ENCODE measurements at places on chromosomes 4 and X.

DNA sequence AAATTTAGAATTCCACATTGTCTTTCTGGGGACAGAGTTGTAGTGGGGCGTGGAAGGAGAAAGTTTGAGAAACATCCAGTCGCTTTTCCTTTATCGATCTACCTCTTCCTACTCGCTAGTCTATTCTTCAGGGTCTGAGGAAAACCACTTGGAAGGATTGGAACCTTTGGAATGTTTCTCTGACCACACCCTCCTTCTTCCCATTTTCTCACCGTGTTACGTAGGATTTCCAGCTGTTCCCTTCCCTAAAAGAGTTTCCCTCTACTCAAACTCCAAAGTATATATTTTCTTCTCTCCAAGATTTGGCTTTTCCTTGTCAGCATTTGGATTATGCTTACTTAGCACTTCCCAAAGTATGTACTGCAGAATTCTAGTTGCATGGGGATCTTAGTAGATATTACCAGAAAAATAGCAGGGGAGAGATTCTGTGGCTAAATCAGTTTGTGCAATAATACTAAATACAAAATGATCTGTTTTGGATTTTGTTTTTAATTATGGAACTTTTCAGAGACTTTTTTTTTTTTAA is 4.9 kb downstream of the ENPEP start:
- no peaks in the 10 kb centered on the region for H3K36me3 ChIP-seq
- no peak for DNase-seq
- H3K27me3 ChIP-seq: no peaks in the 10 kb centered on the region
- no peak overlapping the region for H3K27ac ChIP-seq
- no peak overlapping the region for H3K4me3 ChIP-seq

DNA sequence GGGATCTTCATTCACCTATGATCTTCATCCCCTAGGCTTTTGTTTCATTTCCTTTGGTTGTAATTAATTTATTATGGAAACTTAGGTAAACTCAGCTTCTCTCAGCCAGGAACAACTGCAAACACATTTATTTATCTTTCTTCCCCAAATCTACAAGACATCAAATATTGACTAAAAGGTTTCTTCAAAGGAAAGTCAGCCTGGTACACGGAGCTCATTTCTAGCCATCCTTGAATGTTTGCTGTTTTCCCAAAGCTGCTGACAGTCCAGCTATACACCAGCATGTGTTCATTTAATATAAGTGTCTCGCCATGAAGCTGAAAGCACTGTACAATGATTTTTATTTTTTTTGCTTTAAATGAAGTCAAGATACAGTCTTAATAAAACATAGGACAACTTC is 16.8 kb downstream of the RBM47 start:
- H3K36me3 ChIP-seq: no peaks in the 10 kb centered on the region
- DNase-seq: no peak
- no peak overlapping the region for H3K27ac ChIP-seq

GRCh38 chr4:7429069-7429416 is 5.7 kb downstream of the PSAPL1 start:
- H3K4me3 ChIP-seq: no peak overlapping the region
- no peaks in the 10 kb centered on the region for H3K36me3 ChIP-seq
- H3K27me3 ChIP-seq: no peaks in the 10 kb centered on the region
- no peak overlapping the region for H3K27ac ChIP-seq
- H3K4me1 ChIP-seq: no peaks in the 10 kb centered on the region

- peak; percentile 31 for DNase-seq
- H3K27me3 ChIP-seq: no peaks in the 10 kb centered on the region
- no peak overlapping the region for H3K27ac ChIP-seq
- H3K36me3 ChIP-seq: no peaks in the 10 kb centered on the region
- H3K4me1 ChIP-seq: no peaks in the 10 kb centered on the region
These were observed 43.0 kb downstream of the CCDC158 start for GRCh38 chr4:76377911-76378310.

DNA sequence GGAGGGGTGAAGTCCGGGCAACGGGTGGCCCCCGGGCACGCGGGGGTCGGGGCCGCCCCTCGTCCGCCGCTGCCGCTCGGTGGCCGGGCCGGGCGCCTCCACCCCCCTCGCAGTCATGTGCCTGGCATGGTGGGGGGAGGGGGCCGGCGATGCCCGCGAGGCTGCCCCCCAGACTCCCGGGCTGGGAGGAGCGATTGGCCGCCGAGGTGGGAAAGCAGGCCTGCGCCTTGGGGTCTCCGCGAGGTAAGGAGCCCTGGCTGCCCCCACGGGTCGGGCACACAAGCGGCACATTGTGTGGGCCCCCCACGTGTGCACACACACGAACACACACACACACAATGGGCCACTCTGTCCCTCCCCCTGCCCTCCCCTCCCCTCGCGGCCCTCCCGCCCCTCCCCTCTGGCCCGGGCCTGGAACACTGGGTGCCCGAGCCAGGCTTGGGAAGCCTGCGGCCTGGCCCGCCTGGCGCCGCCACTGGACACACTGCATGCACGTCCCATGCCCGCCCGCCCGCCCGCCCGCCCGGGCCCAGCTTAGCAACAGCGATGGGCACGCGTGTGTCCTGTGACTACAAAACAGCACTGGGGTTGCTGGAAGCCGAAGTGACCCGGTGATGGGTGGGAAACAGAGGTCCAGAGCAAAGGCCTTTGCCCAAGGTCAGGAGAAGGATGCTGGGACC is 1.3 kb downstream of the SLC6A8 start:
- no peaks in the 10 kb centered on the region for H3K36me3 ChIP-seq
- H3K27ac ChIP-seq: no peak overlapping the region
- no peak overlapping the region for H3K4me3 ChIP-seq
- H3K4me1 ChIP-seq: no peaks in the 10 kb centered on the region
- no peaks in the 10 kb centered on the region for H3K27me3 ChIP-seq

DNA sequence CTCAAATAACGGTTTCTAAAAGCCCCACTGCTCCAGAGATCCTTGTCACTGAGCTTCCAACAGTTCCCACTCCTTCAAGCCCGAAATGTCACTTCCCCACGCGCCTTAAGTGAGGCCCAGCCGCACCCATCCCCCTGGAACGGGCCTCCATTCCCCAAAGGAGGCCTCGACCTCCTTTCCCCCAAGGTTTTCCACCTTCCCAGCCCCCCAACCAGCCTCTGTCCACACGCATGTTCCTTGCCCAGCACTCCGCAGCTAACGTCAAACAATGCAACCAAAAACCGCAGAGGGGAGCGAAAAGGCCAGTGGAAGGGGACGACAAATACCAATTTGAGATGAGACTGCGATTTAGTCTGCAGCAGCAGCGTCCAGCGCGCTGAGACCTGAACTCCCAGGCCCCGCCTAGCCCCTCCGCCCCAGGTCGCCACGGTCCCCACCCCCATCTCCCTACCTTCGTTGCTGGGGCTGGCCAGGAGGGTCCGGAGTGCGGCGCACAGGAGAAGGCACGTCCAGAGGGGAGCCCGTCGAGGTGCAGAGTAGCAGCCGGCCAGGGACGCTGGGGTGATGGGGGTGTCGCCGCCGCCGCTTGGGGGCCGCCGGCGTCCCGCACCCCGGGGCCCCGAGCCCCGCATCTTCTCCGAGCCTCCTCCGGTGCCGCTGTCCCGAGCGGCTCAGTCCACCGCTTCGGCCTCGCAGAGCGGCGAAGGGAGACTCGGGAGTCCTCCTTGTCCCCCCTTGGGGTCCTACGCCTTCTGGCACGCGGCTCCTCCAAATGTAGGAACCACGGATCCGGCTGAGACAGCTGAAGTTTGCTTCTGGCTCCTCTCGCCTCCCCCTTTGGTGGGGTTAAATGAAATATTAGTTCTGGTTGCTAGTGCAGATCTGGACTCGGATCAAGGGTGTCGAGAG is 924 bp downstream of the EPHA5 start:
- H3K4me1 ChIP-seq: no peaks in the 10 kb centered on the region
- no peak overlapping the region for H3K27ac ChIP-seq
- no peak for DNase-seq
- H3K4me3 ChIP-seq: no peak overlapping the region
- H3K36me3 ChIP-seq: no peaks in the 10 kb centered on the region
- no peaks in the 10 kb centered on the region for H3K27me3 ChIP-seq

DNA sequence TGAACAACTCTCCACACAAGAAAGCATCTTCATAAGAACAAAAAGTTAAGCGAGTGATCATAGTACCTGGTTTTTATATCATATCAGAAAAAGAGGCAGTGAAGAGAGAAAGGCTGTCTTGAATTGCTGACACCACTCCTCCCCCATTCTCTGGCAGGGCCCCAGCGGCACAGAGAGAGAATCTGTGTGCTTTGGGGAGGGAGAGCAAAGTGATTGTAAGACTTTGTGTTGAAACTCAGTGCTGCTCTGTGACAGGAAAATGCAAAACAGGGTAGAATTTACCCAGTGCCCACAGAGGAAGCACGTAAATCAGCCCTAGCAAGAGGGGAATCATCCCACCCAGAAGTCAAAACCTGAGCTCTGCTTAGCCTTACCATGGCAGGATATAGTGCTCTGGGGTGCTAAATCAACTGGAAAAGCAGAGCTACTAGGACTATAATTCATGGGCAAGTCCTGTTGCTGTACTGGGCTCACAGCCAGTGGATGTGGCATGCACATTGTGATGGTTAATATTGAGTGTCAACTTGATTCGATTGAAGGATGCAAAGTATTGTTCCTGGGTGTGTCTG is 174.6 kb downstream of the PRR32 start:
- no peaks in the 10 kb centered on the region for H3K36me3 ChIP-seq
- H3K4me3 ChIP-seq: no peak overlapping the region
- H3K27ac ChIP-seq: no peak overlapping the region

DNA sequence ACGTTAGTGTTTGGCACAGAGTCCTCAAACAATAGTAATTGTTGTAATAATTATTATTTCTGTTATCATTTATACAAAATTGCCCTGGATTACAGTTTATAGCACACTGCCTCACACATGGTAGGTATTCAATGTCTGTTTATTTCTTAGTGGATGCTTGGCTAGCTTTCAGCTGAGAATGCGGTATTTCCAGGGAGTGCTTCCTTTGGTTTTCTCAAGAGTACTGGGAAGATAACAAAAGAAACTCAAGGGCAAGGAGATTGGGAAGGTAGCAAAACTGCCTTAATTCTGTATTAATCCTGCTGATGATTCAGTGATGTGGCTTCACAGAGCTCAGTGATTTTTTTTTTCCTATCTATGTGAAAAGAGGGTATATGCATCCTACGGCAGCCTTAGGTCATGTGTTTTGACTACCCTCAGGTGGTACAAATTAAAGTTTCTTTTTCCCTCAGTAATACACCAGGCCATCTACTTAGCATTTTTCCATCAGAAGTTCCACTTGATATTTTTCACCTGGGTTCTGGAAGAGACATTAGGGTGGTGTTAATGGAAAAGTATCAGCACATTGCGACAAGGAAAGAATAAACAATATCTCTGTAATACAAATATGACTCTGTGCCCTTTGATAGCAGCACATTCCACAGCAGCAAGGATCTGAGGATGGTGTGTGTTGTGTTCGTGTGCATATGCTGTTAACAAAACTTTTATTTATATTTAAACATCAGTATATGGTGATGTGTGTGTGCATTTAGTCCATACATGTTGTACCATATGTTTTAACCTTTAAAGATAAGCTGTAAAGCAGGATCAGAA is 124.3 kb upstream of the RASGEF1B start:
- no peak overlapping the region for H3K4me3 ChIP-seq
- no peaks in the 10 kb centered on the region for H3K4me1 ChIP-seq
- H3K27me3 ChIP-seq: no peaks in the 10 kb centered on the region

DNA sequence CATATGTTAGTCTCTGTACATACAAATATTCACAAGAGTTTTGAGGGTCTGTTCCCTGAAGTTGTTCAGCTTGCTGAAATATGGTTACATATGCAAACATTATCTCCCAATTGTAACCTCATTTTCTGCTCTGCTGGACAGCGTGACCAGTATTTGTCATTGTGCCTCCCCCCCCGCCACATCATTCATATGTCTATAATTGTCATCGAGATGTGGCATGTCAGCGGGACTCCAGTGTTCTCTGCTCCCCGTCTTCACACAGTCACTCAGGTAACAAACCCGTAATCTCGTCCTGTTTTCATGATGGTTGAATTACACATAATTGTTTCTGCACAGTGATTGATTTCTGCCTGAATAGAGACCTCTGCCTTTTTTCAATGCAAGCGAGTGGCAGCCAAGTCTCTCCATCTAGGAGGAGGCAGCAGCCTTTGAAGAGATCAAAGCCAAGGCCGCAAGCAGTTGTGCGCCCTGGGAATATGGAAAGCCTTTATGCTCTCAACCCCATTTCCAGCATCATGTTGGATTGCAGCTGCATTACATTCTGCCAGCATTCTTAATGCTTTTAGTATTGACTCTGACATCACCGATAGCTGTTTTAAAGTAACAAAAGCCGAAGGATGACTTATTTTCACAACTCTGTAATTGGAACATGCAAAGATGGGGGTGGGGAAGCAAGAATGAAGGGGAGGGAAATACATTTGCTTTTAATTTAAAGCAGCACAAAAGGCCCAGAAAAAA is 27.4 kb downstream of the LEF1 start:
- H3K27ac ChIP-seq: peak overlapping the region; percentile 6
- peaks cover 13% of the 10 kb centered on the region for H3K36me3 ChIP-seq
- no peak overlapping the region for H3K4me3 ChIP-seq
- H3K27me3 ChIP-seq: no peaks in the 10 kb centered on the region

- no peaks in the 10 kb centered on the region for H3K27me3 ChIP-seq
- H3K27ac ChIP-seq: no peak overlapping the region
- no peak for DNase-seq
- H3K4me3 ChIP-seq: no peak overlapping the region
These were observed 83.7 kb downstream of the MGST2 start for GRCh38 chr4:139749338-139749737.

- DNase-seq: no peak
- no peaks in the 10 kb centered on the region for H3K4me1 ChIP-seq
- no peak overlapping the region for H3K27ac ChIP-seq
- H3K27me3 ChIP-seq: no peaks in the 10 kb centered on the region
- H3K36me3 ChIP-seq: no peaks in the 10 kb centered on the region
- no peak overlapping the region for H3K4me3 ChIP-seq
These were observed 142.1 kb downstream of the TBL1X start for GRCh38 chrX:9606971-9607370.

DNA sequence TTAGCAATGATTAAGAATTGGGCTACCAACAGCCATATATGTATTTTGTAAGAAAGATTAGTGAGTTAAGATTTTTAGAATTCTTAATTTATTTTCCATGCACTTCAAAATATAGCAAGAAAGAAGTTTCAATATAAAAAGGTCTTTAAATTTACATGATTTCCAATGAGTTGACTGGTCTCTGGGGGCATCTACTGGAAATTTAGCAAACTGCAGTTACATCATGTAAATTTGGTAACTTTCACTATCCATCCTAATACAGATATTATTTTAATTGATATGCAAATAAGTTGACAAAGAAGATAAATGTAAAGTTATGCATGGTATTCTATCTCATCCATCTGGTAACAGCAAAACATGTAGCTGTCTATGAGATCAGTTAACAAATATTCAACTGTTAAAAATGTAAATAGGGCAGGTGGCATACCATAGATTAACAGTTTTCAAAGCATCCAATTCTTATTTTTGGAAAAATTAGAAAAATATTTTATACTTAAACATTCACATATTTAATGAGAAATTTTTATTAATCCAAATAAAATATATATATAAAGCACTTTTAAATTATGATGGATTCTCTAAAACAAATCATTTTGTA is 29.1 kb downstream of the TTC29 start:
- no peak overlapping the region for H3K4me3 ChIP-seq
- DNase-seq: peak; percentile 23
- no peaks in the 10 kb centered on the region for H3K4me1 ChIP-seq
- H3K36me3 ChIP-seq: no peaks in the 10 kb centered on the region
- no peaks in the 10 kb centered on the region for H3K27me3 ChIP-seq

- no peak overlapping the region for H3K27ac ChIP-seq
- H3K4me3 ChIP-seq: no peak overlapping the region
- no peaks in the 10 kb centered on the region for H3K36me3 ChIP-seq
- DNase-seq: no peak
- no peaks in the 10 kb centered on the region for H3K27me3 ChIP-seq
- no peaks in the 10 kb centered on the region for H3K4me1 ChIP-seq
These were observed 20.2 kb upstream of the MED14 start for GRCh38 chrX:40755291-40756249.

GRCh38 chrX:9888953-9889470 is 78.1 kb upstream of the CLDN34 start:
- H3K27ac ChIP-seq: no peak overlapping the region
- no peaks in the 10 kb centered on the region for H3K36me3 ChIP-seq
- no peaks in the 10 kb centered on the region for H3K27me3 ChIP-seq
- H3K4me3 ChIP-seq: no peak overlapping the region
